ENCODE measurements at places on chromosomes 4 and X.
A peak's percentile ranks its signal among the peaks of the same experiment; 100 is the strongest.

- no peak for DNase-seq
These were observed 21.1 kb downstream of the AIFM1 start for GRCh38 chrX:130144509-130144908.

GRCh38 chr4:156390599-156391324 is 437.1 kb upstream of the CTSO start:
- DNase-seq, result no peak

- peak; percentile 74 for DNase-seq
These were observed 10.3 kb downstream of the LAP3 start for GRCh38 chr4:17587094-17587822.

DNA sequence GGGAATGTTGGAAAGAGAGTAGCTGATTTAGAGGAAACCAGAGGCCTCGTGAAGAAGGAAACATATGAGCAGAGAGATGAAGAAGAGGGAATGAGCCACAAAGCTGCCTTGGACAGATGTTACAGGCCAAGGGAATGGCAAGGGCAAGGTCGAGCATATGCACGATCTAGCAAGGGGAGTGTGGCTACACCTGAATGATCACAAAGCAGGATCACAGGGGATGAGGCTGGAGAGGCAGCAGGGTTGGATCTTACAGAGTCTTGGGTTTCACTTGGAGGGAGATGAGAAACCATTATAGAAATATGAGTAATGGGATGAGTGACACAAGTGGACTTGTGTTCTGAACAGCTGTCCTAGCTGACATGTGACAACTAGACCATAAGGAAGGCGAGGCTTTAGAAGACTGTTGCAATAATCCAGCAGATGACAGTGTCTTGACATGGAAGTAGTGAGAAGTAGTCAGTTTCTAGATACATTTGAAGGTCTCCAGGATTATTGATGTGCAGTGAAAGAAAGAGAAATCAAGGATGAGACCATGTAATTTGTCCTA is 58.7 kb downstream of the RASGEF1B start:
- DNase-seq, result no peak

DNA sequence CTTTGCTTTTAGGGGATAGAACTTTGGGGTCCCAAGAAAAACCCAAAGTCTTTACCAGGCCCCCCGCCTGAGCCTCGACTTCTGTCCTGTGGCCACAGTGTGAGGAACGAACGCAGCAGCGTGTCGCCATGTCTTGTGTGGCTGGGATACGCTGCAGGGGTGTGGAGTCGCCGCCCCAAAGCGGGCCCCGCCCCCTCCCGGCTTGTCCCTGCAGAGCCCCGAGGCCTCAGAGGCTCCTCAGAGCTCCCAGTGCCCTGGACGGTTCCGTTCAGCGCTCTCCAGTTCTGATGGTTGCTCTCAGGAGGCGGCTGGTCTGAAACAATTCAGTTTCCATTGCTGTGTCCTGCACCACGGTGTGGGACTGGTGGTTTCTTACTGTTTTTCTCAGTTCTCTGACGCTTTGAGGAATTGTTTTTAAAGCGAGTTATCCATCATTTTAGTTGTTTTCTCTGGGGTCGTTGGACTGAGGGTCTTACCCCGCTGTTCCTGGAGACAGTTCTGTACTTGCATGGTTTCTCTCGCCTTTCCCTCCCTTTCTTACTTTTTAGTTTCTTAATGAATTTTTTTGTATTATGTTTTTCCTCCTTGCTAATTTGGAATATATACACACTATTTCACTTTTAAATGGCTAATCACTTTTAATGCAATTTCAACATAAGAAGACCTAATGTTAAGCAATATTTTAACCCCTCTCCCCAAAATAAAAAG is 1.6 kb upstream of the IDUA start:
- DNase-seq, result no peak

DNA sequence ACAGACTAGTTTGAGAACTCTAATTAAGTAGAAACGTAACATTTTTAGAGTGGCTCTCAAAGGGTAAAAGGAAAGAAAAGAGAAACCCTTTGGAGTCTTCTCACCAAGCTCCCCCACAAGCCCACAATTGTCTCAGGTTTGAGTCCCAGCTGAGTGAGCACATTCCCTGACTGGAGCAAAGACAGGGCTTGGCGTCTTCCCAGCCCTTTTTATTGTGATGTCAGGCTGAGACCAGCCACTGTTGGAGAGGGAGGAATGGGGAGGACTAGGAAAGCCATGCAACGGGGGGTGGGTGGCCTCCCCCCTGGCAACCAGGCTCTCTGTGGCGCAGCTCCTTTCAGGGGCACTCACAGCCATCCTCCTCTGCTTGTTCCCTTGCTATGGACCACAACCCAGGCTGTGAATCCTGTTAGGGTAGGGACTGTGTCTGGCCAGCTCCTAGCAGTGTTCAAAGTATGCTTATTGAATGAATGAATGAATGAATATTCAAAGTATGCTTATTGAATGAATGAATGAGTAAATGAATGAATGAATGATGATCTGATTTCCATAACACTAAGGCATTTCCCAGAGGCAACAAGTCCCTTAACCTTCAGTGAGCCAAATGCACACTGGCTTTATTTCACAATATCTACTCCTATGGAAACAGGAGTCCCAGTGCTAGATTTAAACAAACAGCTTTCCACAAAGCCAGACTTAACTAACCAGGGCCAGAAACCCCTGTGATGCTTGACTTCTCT is 413.3 kb downstream of the MID1IP1 start:
- peak; percentile 62 for DNase-seq

DNA sequence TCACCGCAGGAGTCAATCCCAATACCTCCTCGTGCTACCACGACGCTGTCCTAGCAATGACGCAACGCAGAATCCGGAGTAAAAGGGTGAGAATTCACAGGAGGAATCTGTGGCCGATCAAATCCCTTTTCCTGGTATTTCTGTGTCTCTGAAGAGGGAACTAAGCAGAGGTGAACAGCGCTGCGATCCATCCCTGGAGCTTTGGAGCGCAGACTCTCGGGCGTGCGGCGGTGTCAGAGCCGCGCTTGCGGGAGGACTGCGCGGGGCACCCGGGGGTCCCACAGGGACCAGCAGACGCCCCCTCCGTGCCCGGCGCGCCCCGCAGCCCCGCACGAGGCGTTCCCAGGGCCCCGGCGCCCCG is 17.2 kb upstream of the ZNF718 start:
- no peak for DNase-seq

GRCh38 chr4:23882976-23883531 is 6.8 kb downstream of the PPARGC1A start:
- no peak for DNase-seq

DNA sequence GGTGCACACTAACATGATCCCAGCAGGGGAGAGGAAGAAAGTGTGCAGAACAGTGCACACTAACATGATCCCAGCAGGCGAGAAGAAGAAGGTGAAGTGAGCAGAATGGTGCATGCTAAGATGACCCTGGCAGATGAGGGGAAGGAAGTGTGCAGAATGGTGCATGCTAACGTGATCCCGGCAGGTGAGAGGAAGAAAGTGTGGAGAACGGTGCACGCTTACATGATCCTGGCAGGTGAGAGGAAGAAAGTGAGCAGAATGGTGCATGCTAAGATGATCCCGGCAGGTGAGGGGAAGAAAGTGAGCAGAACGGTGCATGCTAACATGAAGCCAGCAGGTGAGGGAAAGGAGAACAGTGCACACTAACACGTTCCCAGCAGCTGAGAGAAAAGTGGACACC is 83.7 kb downstream of the ACOX3 start:
- DNase-seq, result no peak

DNA sequence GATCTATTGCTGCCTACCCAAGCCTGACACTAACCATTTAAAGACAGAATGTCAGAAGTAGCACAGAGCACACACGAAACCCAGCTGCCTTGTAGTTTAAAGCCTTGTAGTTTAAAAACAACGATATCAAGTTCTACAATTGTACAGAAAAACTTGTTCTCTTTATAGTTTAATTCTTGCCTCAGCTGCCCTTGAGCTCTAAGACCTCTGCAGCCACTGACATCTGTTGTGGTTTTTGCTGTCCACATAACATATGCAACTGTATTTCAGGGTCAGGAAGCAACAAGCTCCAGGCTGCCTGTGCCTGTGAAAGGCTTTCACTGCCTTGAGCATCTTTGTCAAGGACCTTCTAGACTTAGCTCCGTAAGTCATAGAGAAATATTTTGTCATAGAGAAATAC is 227.2 kb downstream of the SPCS3 start:
- no peak for DNase-seq

DNA sequence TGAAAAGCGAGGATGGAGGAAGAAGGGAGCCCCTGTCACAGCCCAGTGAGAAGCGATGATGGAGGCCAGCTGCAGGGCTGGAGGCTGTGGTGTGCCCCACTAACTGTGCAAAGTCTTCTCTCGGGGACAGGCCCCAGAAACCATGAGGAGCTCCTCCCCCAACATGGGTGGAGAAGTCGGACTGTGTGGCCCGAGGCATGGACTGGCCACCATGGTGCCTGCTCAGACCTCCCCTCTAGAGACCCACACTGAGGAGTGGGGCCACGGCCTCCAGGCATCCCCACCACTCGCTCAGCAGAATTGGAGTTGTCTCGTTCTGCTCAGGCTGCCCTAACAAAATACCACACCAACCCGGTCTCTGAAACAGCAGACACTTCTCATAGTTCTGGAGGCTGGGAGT is 12.2 kb upstream of the PDE6B start:
- DNase-seq, result no peak

DNA sequence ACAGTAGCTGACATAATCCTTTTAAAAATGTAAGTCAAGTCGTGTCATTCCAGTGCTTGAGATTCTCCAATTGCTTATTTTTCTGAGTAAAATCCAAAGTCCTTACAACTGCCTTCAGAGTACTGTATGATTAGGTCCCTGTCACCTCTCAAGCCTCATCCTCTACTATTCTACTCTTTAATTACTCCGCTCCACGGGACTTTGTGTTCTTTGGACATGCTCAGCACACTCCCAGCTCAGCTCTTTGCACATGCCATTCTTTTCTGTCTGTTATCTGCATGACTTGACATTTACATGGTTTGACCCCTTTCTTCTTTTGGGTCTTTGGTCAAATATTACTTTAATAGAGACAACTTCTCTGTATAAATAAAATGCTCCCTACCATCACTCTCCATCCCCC is 15.1 kb downstream of the FAM47E start:
- DNase-seq, result no peak

GRCh38 chrX:111270339-111270738 is at the start of gene CAPN6:
CAPN6 (minus strand) TSS chrX:111270483; CDS start chrX:111263936, 6,547 bp downstream.
- DNase-seq, result no peak

DNA sequence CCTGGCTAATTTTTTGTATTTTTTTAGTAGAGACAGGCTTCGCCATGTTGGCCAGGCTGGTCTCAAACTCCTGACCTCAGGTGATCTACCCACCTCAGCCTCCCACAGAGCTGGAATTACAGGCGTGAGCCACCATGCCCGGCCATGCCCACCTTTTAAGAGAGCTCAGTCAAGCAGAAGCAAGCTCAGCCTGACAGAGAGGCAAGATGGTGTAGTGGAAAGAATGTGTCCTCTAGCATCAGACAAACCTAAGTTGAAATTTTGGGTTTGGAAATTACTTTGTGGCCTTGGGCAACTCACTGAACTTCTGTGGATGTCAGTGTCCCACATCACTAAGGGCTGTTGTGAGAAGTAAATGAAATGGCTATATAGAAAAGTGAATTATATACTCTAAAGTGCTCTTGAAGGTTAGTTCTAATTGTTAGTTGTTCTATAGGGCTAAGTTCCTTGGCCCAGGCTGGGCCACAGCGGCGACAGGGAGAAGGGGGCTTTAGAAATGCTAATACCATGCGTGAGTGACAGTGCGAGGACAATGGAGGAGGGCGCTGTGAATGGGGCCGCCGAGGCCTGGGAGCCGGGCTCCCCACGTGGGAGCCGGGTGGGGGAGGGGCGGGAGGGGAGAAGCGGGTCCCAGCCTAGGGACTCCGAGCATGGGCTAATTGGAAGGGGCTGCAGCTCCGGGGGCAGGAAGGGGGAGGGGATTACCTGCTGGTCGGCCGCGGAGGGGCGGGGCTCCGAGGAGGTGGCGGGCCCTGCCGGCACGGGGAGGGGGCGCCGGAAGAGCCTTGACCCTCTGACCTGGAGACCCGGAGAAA is 15.6 kb downstream of the PJA1 start:
- no peak for DNase-seq

GRCh38 chr4:141971869-141972268 is 335.5 kb downstream of the IL15 start:
- no peak for DNase-seq

DNA sequence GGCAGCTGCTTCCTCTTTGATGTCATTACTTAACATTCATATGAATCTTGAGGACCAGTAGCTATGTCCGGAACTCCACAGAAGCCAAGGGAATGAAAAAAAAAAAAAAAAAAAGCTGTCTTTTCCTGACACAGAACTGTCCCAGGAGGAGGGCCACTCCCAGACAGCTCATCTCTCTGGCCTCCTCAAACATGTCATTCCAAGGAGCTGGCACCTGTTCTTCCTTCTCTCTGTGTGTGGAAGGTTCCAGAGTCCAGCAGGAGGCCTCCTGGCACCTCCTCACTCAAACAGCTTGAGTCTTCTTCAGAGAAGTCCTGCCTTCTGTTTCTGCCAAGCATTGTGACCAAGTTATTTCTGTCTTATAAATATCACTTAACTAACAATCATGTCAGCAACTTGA is 458.5 kb downstream of the AFF2 start:
- no peak for DNase-seq

DNA sequence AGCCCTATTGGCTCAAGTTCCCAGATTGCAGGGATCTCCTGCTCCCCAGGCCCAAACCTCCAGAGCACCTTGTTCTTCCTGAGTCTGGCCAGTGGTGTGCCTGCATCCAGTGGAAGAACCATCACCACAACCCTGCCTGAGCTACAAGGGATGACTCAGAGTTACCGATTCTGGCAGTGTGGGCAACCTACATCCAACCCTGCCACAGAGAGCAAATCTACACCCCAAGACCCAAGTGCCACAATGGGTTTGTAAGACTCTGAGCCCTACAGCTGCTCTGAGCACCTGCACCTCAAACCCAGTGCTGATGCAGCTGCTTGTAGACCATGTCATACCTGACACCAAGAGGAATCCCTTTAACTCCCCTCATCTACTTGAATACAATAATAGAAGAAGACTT is 110.0 kb downstream of the SOWAHB start:
- no peak for DNase-seq

DNA sequence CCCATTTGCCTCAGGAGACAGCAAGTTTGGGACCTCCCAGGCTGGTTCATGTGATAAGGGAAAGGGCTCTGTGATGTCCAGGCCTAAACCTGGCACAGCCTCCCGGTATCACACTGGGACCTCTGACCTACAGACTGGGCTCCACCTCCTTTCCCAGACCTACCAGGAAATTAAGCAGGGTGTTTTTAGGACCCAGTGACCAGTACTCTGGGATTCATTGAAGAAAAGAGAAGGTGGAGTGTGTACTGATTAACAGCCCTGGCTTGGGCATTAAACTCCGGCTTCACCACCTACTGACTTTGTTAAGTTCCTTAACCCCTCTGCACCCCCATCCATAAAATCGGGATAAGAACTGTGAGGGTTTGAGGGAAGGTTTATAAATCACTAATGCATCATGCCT is 28.6 kb downstream of the ASB9 start:
- no peak for DNase-seq

GRCh38 chr4:163382178-163382869 is 38.6 kb downstream of the NPY5R start:
- DNase-seq, result no peak

DNA sequence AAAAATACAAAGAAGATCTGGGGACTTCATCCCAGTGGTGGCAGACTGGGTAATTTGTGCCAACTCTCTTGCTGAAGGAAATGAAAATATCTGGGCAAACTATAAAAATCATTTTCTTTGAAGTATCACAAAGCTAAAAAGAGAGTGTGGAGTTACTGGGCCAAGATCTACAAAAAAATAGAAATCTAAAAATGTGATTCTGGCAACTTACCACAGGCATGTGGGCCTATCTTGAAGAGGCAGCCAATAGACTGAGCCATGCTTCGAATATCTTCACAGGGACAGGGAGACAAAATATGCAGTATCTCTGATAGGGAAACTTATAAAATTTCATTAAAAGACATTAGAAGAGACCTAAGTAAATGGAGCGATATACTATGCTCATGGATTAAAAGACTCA is 168.8 kb downstream of the RCHY1 start:
- DNase-seq, result no peak
